ENCODE measurements at places on chromosomes 6 and 20.

GRCh38 chr20:63002511-63002910 is 4.3 kb downstream of the BHLHE23 start:
- no peak overlapping the region for H3K27ac ChIP-seq
- H3K4me3 ChIP-seq: no peak overlapping the region
- peaks cover 26% of the 10 kb centered on the region for H3K27me3 ChIP-seq
- no peaks in the 10 kb centered on the region for H3K36me3 ChIP-seq

- no peak for DNase-seq
- no peaks in the 10 kb centered on the region for H3K4me1 ChIP-seq
- no peak overlapping the region for H3K4me3 ChIP-seq
- no peaks in the 10 kb centered on the region for H3K27me3 ChIP-seq
These were observed 286.5 kb upstream of the MAN1A1 start for GRCh38 chr6:119636060-119636459.

DNA sequence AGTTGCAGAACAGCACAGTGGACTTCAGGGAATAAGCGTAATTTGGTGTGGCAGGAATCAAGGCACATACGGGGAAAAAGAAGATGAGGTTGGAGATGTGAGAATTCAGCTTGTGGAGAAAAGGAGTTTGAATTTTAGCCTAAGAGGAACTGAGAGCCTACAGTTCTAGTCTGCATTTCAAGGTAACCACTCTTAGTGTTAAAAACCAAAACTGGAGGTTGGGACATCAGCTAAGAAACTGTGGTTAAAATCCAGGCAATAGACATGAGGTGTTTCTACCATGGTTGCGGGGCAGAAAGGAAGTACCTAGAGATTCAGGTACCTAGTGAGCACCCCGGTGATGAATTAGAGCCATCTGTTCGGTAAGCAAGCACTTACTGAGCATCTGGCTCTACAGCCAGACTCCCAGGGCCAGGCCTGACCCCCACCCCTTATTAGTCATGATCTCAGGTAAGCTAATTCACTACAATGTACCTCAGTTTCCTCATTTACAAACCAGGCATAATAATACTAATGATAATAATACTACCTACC is 44.4 kb downstream of the FAXC start:
- peaks cover 4% of the 10 kb centered on the region for H3K4me1 ChIP-seq
- no peak for DNase-seq
- H3K27me3 ChIP-seq: no peaks in the 10 kb centered on the region
- H3K36me3 ChIP-seq: no peaks in the 10 kb centered on the region
- H3K4me3 ChIP-seq: no peak overlapping the region
- H3K27ac ChIP-seq: no peak overlapping the region

- peak within 1 kb of the TSS; percentile 74 for H3K27ac ChIP-seq
- H3K27me3 ChIP-seq: no peaks in the 10 kb centered on the region
- peaks cover 6% of the 10 kb centered on the region for H3K4me1 ChIP-seq
- peaks cover 5% of the 10 kb centered on the region for H3K36me3 ChIP-seq
- peak; percentile 93 for DNase-seq
- H3K4me3 ChIP-seq: peak within 1 kb of the TSS; percentile 93
These were observed at the start of gene EDEM2 for GRCh38 chr20:35146920-35147574. Gene EDEM2, minus strand, starts transcription at chr20:35147336. Its CDS starts 78 bp downstream, at chr20:35147258.

DNA sequence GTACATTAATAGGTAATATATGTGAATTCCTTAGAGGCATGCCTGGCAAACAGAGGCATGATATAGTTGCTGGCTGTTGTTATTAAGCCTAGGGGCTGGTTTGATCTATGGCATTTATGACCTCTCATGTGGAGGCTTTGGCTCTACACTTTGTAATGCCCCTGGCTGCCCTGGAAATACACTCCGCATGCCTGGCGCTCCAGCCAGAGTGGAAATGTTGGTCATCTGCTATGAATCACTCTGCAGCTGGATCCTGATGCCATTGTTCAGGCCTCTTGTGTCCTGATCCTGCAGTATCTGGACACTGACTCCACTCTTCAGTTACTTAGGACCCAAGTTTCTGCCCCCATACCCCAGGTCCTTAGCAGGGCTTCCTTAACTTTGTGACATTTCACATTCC is 200.5 kb upstream of the PCSK2 start:
- DNase-seq: no peak
- no peaks in the 10 kb centered on the region for H3K36me3 ChIP-seq
- peaks cover 20% of the 10 kb centered on the region for H3K4me1 ChIP-seq
- no peak overlapping the region for H3K27ac ChIP-seq
- H3K27me3 ChIP-seq: no peaks in the 10 kb centered on the region
- H3K4me3 ChIP-seq: no peak overlapping the region

GRCh38 chr20:54054516-54054915 is 15.9 kb downstream of the BCAS1 start:
- H3K4me1 ChIP-seq: no peaks in the 10 kb centered on the region
- H3K27me3 ChIP-seq: no peaks in the 10 kb centered on the region
- no peak overlapping the region for H3K4me3 ChIP-seq
